ENCODE measurements at places on chromosomes 5 and 9.

DNA sequence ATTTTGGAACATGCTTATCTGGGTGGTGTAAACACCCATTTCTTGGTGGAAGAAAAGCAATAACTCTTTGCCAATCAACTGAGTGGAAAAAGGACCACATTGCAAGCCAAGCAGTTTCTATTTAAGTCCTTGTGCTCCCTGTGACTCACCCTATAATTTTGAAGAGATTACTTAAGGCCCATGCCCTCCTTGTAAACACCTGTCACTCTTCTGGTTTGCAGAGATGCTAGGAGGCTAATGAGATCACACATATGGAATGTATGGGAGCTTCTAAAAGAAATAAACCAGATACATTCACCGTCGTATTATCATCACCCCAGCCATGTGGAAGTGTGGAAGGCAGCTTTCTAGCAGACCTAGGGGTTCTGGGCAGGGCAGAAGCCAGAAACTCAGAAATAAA, 337.1 kb downstream of the GADD45G start:
- DNase-seq, result no peak

DNA sequence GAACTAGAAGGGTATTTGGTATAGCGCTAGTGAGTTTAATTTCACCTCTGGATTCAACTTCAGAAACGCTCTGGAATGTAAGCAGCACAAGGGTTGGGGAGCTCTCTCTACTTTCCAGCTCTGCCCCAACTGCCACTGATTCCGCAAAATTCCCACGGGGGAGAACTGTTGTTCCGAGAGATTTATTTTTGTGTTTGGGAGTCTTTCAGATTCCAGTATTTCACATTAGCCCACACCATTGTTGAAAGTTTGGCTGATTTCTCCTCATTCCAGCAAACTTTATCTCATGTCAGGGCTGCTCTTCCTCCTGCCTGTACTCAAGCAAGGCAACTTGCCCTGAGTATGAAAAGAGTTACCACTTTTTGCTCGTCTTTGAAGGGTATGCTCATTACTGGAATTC, 198.5 kb upstream of the EGFLAM start:
- DNase-seq, result no peak

GRCh38 chr9:83584995-83585394, 37.9 kb upstream of the IDNK start:
- DNase-seq, result no peak

DNA sequence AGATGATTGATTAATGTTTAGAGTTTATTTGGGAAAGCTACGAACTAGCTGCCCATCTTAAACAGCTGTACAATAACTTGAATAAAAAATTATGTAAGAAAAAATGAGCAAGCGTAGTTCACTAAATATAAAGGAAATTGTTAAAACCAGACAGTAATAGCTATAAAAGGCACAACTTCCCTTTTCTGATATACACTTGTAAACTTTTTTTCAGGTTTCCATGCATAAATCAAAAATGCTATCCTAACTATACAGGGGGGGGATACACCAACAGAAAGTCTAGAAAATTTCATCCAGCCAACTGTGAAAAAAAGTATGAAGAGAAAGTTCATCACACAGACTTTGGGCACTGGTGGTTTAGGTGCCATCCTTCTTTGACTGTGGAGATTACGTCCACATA, 122.3 kb downstream of the NR3C1 start:
- no peak for DNase-seq

GRCh38 chr9:109246533-109246932, 74.3 kb downstream of the EPB41L4B start:
- no peak for DNase-seq

GRCh38 chr5:164934039-164934438, 1428.6 kb downstream of the MAT2B start:
- DNase-seq, result no peak

- DNase-seq, result no peak
These were observed 179.5 kb downstream of the YTHDC2 start for GRCh38 chr5:113692891-113693457.

DNA sequence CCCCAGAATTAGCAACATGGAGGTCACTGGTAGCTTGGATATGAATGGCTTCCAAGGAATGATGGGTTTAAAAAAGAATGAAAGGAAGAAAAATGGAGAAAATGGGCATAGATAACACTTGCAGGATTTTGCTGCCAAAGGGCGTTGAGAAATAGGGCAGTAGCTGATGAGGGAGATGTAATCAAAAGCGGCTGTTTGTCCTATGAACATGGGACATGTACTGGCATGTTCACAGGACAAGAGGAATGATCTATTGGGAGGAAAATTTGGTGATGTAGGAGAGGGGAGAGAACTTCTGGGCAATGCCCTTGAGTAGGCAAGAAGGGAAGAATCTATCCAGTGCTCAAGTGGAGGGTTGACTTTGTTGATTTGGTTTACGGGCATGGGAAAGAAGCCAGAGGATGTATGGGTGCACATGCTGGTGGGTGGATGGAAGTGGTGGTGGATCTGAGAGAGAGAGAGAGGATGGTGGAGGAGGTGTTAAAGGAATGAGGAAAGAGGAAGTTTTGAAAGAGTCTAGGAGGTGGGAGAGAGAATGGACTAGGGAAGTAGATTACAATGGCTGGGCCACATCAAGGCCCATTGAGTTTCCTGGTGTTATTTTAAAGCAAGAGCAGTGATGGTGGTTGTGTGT, 115.1 kb upstream of the MVB12B start:
- no peak for DNase-seq
